ENCODE measurements at places on chromosomes 7 and 10.

DNA sequence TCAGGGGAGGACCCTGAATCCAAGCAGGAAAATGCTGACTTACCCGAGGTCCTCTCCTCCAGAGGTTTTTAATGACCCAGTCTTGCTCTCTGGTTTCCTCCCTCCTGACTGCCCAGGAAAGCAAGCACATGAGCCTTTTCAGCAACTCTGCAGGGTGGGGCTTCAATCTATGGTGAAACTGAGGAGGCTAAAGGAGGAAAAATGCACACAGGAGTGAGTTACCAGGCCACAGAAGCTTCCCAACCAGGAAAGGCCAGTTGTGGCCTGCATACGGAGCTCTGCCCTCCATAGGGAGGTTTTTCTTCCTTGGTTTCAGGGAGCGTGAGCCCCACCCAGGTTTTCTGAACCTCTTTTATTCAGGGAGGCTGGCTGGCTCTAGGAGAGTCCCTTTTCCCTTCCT, 14.1 kb upstream of the DLG5 start:
- DNase-seq: peak; percentile 28

DNA sequence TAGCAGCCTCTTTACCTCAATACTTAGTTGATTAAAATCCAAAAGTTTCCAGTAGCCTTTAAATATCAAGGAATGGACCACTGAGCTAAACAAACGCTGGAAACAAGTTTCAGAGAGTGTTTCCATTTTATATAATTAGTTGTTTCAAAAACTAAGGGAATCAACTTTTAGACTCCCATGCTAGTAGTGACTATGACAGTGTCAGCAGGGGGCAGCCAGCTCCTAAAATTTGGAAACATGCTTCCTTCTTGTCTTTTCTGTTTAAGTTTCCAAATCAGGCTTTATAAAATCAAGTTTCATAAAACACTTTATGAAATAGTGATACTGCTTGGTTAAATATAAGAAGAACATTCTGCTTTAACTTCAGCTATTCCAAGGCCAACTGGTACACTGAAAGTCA, 138.2 kb upstream of the TMEM229A start:
- DNase-seq: peak; percentile 69

DNA sequence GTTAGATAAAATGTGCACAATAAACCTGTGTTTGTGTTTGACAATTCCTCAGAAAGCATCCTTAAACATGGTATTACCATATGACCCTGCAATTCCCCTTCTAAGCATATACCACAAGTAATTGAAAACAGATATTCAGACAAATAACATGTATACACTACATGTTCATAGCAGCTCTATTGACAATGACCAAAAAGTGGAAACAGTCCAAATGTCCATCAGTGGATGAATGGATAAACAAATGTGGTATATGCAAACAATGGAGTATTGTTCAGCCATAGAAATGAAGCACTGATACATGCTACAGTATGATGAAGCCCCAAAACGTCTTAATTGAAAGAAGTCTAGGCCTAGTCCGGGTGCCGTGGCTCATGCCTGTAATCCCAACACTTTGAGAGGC, 280.1 kb downstream of the OTUD1 start:
- DNase-seq: no peak

- no peak for DNase-seq
Observed at GRCh38 chr7:42197451-42197850, 39.6 kb downstream of the GLI3 start.

DNA sequence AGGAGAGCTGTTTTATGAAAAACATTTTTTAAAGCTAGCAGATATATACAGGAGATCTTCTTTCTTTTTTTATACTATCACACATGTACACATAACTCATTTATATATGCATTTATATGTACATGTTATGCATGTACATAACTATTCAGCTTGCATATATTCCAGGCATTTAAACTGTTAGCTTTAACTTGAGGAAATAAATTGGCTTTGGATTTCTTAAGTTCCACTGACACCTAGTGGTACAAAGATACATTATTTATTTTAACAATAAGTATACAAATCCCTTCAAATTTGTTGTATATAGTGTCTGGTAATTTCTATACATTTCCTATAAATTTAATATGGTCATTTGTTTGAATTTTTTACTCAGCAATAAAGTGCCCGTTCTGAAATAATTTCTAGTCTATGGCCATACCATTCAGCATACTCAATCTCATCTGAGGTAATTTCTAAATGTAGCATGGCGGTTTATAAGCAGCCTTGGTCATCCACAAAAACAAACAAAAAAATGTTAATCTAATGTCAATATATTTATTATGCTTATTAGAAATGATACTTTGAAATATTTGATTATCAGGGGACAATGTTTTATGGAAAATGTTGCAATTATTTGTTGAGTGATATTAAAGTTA, 11.6 kb downstream of the ZDHHC6 start:
- DNase-seq: peak; percentile 28
